ENCODE measurements at places on chromosomes 12 and 14.

DNA sequence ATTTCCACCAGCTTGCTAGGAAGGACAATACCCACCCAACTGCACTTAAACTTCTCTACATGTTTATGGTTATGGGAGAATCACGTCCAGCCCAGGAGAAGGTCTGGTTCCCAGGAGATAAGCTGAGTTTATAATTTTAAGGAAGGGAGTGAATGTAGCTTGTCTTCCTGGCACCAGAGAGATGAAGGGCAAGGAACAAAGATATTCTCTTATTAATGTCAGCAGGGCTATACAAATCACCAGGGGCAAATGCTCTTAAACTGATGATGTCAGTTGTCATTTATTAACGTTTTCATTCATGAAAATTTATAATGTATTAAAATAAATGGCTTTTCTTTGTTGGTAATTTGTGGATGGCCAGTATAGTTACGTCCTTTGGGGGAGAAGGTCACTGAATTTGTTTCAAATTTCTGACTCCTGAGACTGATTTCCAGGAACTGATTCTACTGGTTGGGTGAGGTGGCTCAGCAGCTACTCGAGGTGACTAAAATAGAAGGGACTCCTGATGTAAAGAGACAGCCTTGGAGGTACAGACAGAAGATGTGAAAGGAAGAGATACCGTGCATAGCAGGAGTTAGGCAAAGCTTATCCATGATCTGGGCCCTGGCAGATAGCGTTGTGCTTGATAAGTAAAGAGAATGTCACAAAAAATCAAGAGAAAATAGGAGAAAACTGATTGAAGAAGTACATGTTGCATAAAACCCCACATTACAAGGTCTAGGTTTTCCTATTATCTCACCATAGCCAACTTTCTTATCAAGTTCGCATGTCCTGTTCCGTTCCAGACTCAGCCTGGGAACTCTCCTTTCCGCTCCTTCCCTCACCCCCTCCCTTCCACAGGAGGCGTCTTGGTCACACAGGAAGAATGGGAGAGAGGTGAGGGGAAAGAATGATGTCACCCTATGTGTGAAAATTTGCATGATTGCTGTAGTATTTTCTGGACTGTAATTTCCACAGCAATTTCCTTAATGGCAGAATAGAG lies 367.1 kb upstream of the FAR2 start:
- no peak for DNase-seq

DNA sequence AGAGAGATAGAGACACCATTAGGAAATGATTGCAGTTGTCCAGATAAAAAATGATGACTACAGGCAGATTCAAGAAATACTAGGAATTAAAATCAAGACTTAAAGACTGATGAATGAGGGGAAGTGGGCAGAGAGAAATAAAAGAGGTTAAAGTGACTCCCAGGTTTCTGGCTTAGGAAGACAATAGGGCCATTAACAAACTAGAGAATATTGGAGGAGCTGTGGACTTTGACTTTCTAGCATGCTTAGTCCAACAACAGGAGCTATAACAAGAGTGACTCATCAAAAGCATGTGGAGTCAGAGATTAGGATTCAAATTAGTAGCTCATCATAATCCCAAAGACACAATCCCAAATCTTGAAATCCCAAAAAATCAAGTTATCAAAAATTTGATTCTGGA lies 101.5 kb downstream of the BMP4 start:
- DNase-seq, result no peak

- DNase-seq, result no peak
These were observed 400.5 kb downstream of the ADAMTS20 start for GRCh38 chr12:43151441-43151981.

- no peak for DNase-seq
These were observed 5.7 kb downstream of the KRT73 start for GRCh38 chr12:52612431-52613383.

DNA sequence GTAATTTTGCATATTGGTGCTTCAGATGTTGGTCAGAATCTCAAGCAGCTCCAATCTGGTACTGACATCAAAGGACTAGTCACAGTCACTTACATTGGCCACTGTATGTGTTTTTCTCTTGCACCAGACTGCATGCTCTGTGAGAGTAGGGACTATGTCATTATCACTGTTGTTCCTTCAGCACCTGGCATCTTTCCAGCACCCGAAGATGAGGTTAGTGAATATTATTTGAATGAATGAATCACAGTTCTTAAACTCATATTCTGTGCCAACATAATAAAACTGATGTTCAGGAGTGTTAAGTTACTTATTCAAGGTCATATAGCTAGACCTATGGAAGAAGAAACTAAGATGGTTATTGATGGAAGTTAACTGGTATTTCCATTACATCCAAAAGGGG lies 204.5 kb upstream of the TBX3 start:
- no peak for DNase-seq

DNA sequence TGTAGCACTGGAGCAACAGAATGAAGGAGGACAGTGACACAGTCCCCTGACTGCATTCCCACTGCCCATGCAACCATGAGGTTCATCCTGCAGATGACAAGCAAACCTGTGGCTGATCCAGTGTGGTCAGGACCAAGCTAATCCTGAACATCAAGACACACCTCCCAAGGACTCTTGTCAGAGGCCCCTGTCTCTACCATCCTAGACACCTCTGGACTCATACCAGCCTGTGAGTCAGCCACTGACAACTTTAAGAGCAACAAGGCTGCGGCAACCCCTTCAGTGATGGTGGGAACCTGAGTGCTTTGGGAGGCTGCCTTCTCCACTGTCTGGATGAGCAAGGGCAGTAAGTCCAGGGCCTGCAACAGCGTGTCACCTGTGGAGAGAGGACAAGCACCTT lies 24.6 kb downstream of the GCN1 start:
- DNase-seq, result no peak

- DNase-seq, result no peak
These were observed 34.2 kb upstream of the TRIM9 start for GRCh38 chr14:51129130-51129529.

DNA sequence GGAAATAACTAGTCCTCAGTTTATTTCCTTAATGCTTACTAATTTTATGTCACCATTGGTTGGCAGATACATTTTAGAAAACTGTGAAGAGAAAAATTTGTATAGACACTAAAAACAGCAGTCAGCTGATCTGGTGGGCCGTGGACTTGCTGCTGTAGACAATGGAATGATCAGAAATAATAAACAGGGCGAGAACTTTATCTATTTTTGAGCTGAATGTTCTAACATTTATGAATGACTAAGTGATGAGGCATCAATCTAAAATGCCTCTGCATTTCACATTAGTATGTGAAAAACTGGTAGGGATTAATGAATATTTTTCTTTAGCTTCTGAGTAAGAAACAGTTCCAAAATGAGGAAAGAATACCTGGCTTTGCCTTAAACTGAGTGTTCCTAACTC lies 24.8 kb upstream of the PKP2 start:
- no peak for DNase-seq

- no peak for DNase-seq
These were observed 320.6 kb downstream of the RAD51B start for GRCh38 chr14:68140076-68140741.

GRCh38 chr14:27927519-27927918 lies 839.1 kb upstream of the FOXG1 start:
- DNase-seq, result no peak

DNA sequence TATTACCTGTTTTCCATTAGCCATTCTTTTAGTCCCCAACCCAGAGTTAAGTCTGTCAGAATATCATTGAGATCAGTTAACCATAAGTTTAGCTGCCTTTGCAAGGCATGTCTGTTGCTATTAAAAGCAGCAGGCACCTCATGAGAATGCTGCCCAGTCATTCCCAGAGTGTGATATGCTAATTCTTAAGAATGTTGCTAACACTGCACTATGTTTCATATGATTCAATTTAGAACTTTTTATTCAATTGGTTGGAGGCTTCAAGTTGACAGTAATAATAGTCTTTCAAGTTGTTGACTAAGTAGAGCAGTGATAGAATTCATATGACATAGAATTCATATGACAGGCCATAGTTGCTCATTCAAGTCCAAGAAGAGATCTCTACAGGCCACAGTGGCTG lies 292.3 kb downstream of the FUT8 start:
- DNase-seq, result no peak

DNA sequence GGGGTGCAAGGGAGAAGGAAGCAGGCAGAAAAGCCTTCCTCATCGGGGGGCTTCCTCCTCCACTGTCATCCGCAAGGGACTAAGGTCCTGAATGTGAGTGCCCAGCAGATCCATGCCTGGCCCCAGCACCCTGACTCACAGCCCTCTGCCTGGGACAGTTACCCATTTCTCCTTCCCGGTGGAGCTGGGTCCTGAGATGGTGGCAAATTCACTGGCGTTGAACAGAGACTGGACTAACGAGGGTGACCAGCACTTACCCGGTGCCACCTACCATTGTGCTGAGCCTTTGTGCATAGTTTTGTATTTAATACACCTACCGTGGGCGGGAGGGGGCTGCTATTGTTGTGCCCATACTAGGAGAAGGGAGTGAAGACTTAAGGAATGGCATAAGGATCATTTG lies 30.9 kb upstream of the PLEKHG6 start:
- no peak for DNase-seq

DNA sequence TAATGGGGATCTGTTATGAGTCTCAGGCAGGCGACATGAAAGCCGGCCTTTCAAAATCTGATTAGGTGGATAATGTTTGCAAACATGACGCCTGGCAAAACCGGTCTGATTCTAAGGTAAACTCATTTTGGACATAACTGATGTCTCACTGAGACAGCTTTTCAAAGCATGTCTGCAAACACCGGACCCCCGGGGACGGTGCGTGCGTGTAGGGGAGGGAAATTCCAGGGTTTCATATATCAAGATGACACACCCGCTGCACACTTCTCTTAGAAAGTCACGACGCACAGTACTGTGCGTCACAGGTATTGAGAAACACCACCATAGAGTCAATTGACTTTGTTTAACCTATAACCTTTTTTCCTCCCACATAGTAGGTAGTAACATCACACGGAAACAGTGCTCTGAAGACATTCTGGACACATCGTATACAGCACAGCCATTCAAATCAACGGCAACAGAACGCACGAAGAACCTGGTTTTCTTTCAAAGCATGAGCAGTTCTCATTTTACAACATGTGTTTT lies 43.9 kb upstream of the TESC start:
- no peak for DNase-seq

DNA sequence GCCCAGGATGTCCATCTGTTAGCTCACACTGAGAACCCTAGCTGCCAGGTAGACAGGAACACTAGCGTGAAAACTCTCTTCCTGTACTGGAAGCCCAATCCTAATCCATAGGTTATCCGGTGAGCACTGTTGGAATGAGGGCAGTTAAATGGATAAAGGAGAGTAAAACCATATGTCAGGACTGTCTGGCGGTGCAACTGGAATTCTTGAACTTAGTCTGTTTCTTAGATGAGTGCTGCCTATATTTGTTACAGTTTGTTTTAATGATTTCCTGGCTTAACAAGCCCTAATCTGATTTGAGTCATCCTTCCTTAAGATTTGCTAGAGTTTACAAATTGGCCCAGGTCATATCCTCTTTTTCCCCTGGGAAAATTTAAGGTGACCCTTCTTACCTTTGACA lies 104.7 kb downstream of the ANO4 start:
- DNase-seq, result no peak

- DNase-seq, result no peak
These were observed 6.2 kb downstream of the CRACR2A start for GRCh38 chr12:3746758-3747157.

DNA sequence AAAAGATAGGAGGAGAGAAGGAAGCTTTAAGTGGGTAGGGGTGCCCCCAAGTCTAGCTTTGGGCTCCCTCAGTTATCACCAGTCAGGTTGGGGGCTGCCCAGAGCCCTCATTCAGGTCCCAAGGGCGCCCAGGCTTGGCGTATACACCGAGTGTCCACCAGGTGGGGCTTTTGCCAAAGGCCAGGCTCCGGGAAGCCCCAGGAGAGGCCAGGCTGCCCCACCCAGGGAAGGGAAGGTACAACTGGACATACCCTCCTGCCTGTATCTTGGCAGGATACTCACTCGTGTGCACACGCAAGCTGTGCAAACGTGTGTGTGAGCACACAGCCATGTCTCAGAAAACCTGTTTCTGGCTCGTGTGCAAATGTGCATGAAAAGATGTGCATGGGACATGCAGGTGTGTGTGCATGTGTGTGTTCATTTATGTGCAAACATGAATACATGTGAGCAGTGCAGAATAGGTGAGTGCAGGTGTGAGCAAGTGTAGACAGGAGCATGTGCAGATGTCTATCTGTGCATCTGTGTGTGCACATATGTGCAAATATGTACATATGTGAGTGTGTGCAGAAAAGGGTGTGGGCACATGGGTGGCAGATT lies 103.9 kb upstream of the MYL2 start:
- peak; percentile 83 for DNase-seq

GRCh38 chr12:53735556-53735955 lies 8.3 kb upstream of the CALCOCO1 start:
- no peak for DNase-seq

- no peak for DNase-seq
These were observed 259.0 kb upstream of the E2F7 start for GRCh38 chr12:77324416-77324762.

DNA sequence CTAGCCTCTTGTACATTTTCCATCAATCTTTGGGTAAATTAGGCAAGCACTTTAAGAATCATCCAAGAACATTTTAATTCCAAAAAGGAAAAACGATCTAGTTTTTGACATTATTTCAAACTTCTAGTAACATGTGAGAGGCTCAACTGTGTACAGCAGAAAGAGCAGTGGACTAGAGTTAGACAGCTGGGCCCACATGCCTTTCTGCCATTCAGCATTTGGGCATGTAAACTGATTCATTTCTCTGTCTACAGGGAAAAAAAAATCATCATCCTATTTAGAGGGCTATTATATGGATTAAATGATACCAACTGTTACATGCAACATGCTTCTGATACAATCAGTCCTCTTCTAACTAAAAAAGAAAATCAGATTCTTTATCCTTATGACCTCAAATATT lies 17.7 kb downstream of the ATP2B1 start:
- no peak for DNase-seq

GRCh38 chr12:69684466-69684865 lies 14.6 kb downstream of the BEST3 start:
- no peak for DNase-seq

GRCh38 chr14:59785629-59786028 lies 84.9 kb downstream of the RTN1 start:
- no peak for DNase-seq

- no peak for DNase-seq
These were observed 896 bp downstream of the HHIPL1 start for GRCh38 chr14:99645545-99646505.

DNA sequence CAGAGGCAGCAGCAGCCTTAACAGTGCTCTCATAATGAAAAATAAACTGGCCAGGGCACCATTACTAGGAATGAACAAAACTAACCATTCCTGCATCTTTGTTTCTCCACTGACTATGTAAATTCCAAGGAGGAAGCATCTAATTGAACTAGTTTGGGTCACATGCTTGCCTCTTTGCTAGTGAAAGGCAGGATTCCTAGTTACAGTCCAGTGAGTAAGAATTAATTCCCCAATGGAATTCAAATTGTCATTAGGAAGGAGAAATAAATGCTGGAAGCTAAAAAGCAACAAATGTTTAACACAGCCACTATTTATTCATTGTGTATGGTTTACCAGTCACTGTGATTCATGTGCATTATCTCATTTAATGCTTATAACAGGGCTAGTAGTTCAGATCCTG lies 316.0 kb downstream of the CCDC91 start:
- no peak for DNase-seq
